ENCODE measurements at places on chromosomes 4 and X. TPM values are rescaled to one million over a fixed set of nuclear protein-coding genes. Genes with fewer than 3 reads are reported as not detected.

DUX4 gene
- not detected for total RNA-seq

- DNase-seq = peak; percentile 87
These were observed at the start of gene USP46 for GRCh38 chr4:52659001-52659721. TSS of gene USP46 (minus strand) at chr4:52659301. CDS start at chr4:52659150, 151 bp downstream.

DNA sequence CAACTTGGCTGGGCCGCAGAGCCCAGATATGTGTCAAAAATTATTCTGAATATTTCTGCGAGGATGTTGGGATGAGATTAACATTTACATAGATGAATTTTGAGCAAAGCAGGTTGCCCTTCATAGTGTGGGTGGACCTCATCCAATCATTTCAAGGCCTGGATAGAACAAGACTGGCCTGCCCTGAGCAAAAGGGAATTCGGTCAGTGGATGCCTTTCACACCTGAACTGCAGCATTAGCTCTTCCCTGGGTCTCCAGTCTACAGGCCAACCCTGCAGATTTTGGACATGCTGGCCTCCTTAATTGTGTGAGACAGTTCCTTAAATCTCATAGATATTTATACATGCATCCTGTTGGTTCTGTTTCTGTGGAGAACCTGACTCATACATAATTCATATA, 32.4 kb upstream of the SLC10A4 start:
- no peak for DNase-seq

SSX1 gene
- total RNA-seq = not detected

STK32B gene
- 0.55 TPM for total RNA-seq

DNA sequence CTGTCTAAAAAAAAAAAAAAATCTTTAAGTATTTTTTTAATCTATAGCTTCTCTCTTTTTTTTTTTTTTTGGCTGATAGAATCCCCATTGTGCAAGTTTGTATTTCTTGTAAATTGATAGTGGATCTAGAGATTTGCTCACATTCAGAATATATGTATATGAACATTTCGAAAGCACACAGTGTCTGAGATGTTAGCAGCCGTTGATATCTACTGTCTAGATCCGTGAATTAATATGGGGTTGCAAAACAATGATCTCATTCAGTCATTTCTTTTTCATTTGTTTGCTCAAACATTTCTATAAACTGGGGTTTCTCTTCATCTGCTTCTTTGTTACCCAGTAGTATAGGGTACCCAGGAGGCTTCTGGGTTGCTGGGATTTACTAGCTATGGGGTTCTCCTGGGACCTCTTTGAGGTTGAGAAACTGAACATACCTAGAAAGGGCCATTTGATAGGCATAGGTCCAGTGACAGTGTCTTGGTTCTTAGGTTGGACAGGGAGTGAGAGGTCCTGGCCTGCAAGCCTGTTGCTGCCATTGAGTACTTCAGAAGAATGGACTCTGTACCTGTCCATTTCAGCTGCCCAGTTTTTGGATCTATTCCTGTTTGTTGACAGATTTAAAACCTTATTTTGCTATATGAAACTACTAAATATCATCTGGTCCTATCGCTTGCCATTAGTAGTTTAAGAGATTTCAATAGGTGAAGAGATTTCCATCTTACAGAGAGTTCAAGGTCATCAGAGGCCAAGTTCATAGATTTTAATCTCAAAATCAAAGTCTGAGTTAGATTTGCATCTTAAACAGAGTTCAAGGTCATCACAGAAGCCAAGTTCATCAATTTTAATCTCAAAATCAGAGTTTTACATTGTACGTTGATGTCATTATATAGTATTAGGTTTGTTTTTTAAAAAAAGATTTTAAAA, 50.8 kb downstream of the WWC2 start:
- no peak for DNase-seq

PRICKLE3 gene
- 9.7 TPM for total RNA-seq

SMIM31 gene
- total RNA-seq = not detected

GRIA2 gene
- total RNA-seq = not detected

DNA sequence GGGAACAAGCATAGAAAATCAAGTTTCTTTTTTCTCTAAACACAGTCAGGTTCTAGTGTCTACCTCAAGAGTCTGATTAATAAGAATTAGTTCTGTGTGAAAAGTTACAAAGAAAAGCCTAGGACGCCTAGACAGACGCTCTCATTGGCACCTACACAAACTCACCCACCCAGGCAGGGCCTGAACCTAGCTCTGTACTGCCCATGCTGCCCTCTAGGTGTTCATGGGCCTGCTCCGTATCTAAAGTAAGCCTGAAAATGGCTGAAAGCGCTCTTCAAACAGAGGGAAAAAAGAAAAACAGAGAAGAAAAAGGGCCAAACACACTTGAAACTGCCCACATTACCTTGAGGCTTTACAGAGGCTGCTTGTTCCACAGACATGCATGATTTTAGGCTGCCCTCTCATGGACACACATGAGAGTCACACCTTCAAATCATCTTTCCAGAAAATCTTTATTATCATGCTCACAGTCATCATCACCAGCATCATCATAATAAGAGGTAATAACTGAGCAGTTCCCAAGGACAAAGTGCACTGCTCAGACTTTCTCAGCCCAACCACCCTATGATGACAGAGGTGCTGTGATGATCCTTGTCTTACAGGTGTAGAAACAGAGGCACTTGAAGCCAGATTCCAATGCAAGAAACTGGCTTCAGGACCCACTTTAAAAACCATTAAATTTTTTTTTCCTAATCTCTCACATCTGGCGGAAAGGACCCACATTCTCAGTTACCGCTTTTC, 49.6 kb downstream of the MAP7D2 start:
- DNase-seq = no peak

- DNase-seq = no peak
These were observed 271.2 kb downstream of the EPHA5 start for GRCh38 chr4:65399084-65399483.

GRCh38 chr4:121048165-121048564, 24.2 kb downstream of the NDNF start:
- DNase-seq = no peak

GRCh38 chr4:133102043-133102442, 47.1 kb upstream of the PCDH10 start:
- no peak for DNase-seq

CFAP47 gene
- not detected for total RNA-seq

DNA sequence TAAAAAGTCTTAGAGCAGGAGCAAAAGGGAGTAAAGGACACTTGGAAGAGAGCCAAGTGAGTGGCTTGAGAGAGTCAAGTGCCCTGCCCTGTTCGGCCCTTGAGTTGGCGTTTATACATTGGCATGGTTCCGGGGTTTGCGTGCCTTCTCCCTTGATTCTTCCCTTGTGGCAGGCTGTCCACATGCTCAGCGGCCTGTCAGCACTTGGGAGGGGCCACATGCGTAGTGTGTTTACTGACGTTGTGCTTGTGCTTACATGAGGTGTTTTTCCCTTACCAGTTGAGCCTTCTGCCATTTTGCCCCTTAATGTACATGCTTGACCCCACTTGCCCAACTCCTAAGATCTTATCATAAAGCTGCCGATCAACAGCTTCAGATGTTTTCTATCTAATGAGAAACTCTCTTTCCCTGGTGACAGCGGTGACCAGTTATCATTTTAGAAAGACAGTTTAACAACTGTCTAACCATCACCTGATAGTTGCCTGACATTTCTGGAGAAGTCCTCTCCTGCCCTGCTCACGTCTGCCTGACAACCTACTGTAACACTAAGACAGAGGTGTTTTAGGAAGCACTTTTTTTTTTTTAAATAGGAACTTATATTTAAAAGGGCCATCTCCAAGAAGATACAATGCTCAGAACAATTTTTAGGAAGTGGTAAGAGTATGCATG, 49.5 kb upstream of the GC start:
- DNase-seq = no peak

GRCh38 chr4:16916719-16917337, 18.4 kb upstream of the LDB2 start:
- DNase-seq = peak; percentile 30

DNA sequence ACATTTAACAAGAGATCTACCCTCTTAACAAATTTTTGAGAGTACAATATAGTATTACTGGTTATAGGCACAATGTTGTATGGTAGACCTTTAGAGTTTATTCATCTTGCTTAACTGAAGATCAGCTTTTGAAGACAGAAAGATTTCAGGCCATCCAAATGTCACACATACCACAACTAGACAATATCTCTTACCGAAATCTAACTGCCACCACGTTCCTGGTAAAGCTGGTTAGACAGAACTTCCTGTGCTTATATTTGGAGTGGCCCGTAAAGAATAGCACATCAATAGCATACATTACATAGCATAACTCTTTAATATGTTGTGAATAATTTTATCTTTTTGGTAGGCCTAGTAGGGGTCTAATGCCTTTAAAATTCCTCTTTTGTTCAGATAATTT, 29.8 kb upstream of the ARHGEF6 start:
- no peak for DNase-seq

ATP8A1 gene
- total RNA-seq = 19.2 TPM

- DNase-seq = no peak
These were observed 26.6 kb downstream of the PCDH7 start for GRCh38 chr4:30746735-30747134.

SPANXC gene
- total RNA-seq = not detected

DNA sequence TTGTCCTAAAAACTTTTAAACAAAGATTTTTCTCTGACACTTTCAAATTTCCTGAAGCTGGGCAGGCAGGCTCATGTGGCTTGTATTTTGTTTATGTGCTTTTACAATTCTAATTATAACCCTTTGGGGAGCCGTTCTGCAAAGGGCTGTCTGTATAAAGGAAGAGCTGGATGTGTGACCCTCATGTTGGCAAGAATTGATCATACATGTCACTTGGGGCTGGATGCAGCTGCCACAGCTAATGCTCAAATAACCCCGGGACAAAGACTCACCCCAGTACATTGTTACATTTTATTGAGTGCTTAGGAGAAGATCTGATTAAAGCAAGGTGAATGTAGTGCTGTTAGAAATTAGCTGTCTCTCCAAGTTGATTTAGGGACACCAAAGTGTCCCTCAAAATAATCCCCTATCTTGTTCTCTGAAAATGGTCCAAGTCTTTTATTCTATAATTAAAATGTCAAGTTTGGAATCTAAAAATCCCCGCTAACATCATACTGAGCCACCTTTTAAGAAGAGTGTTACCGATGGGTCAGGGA, 13.0 kb upstream of the DAPP1 start:
- DNase-seq = no peak

UBL4A gene
- total RNA-seq = 60.2 TPM

GRCh38 chr4:179750374-179750773, 2308.1 kb upstream of the AGA start:
- no peak for DNase-seq

DNA sequence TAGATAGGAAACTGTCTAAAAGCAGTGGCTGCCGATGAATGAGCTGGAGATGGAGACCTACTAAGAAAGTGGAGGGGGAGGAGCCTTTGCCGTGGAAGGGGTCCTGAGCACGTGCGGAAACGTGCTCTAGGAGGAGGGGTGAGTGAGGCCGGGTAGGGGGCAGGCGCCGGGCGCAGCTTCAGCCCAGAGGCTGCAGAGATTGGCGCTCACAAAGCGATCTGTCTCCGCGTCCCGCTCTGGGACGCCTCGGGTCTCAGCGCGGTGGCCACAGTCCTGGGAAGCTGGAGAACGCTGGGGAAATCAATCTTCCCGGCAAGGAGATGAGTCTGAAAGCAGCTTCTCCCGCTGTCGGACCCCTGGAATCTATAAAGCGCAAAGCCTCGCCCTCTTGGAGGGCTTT, 444 bp upstream of the ARHGAP6 start:
- DNase-seq = no peak

- peak; percentile 13 for DNase-seq
These were observed 591 bp downstream of the PRPS1 start for GRCh38 chrX:107628662-107629539.

S100P gene
- total RNA-seq = not detected

DNA sequence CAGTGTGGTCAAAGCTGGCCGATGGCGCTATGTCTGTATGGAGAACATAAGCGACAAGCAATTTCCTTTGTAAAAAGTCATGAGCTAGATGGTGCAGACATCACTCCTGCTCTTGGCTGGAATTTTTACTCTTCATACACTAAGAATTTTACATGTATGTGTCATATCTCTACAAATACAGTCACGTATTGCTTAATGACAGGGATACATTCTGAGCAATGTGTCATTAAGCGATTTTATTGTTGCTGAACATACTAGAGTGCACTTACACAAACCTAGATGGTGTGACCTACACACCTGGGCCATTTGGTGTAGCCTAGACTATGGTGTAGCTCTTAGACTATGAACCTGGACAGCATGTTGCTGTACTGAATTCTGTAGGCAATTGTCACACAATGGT, 185.4 kb downstream of the SOWAHB start:
- DNase-seq = no peak

- DNase-seq = peak; percentile 12
These were observed 32.1 kb upstream of the GTPBP6 start for GRCh38 chrX:350534-351323.

GRCh38 chr4:132101526-132101925, 1047.6 kb upstream of the PCDH10 start:
- DNase-seq = no peak

DNA sequence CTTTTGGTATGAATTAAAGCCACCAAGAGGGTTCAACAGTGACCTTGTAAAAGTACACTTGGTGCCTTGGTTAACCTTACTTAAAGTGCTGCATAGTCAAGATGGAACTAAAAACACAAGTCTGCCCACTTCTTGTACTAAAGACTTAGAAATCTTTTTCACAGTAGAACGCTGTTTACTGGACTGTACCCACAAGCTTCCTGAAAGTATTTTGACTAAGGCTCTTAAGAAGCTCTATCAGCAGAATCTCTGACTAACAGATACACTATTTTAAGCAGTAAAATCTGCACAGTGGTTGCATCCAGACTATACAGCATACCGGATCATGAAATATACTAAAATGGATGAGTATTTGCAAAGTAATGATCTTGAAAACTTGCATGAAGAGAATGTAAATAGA, 7.2 kb downstream of the RAB28 start:
- DNase-seq = no peak

DNA sequence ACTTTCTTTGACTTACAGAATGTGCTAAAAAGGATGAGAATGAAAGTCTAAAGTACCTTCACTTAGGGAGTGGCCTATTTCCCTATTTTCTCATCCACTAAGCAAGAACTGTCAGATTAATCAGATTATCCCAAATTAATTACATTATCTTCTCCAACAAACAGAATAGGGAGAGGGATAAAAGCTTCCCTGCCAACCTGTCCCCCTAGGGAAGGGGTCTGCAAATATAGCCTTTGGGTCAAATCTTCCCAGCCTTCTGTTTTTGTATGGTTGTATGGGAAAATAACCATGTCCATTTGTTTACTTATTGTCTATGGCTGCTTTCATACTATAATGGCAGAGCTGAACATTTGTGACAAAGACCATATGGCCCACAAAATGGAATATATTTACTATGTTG, 57.1 kb upstream of the USP38 start:
- no peak for DNase-seq

Measured in left ventricle myocardium inferior (tissue), 1 donor.